ENCODE measurements at places on chromosomes 4 and X.

GRCh38 chrX:13334491-13334890 is 14.6 kb upstream of the ATXN3L start:
- DNase-seq, result no peak

- no peak for DNase-seq
These were observed 9.0 kb downstream of the USO1 start for GRCh38 chr4:75733369-75733768.

DNA sequence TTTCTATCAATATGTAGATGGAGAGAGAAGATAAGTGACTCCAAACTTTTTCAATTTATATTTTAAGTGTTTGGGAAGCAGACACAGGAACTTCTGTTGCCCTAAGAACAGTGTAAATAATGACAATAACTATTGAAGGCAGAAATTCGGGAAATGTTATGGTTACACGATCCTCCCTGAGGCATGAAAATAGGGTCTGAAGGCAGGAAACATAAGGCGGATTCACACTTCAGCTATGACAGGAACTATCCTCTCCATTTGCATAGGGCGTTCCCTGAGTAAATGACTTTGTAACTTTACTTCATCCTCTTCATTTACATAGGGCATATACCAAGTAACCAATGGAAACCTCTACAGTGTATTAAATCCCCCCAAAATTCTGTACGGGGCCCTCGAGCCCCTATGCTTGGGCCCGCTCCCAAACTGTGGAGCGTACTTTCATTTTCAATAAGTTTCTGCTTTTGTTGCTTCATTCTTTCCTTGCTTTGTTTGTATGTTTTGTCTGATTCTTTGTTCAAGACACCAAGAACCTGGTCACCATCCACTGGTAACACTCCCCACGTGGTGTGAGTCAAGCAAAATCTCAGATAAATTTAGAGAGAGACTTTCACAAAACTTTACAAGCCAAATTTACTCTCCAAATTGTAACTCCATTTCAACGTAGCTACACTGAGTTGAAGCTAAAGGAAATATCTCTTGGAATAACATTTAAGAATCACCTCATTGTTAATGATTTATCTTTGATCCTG is 2504.3 kb downstream of the ARAP2 start:
- no peak for DNase-seq

- DNase-seq, result no peak
These were observed 41.0 kb upstream of the PDLIM5 start for GRCh38 chr4:94410678-94411206.

GRCh38 chr4:94530073-94530472 is 78.3 kb downstream of the PDLIM5 start:
- no peak for DNase-seq

DNA sequence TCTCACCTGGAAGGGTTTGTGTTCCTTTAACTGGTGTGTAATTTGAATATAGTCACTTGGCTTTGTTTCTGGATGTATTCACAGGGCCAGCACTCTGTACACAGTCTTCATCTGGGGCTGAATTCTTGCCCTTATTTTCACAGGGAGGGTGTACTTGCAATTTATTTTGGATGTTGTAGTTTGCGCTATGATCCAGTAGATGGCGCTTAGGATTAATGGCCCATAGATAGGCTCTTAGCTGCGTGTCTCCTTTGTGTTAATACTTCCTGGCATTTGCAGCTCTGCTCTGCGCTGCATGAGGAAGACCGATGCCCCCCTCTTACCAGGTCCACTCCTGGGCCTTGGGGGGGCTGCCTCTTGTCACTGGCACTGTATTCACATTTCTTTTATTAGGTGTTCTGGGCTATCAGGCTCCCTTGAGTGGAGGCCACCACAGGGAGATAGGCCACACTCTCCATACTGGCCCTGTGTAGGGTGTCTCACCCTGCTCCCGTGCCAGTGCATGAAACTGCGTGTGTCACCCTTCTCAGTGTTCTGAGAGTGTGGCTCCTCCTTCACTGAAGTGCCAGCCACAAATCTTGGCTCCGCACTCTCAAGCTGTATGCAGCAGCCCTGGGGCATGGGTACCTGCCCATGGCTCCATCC is 562.2 kb downstream of the ZIC3 start:
- DNase-seq, result no peak

DNA sequence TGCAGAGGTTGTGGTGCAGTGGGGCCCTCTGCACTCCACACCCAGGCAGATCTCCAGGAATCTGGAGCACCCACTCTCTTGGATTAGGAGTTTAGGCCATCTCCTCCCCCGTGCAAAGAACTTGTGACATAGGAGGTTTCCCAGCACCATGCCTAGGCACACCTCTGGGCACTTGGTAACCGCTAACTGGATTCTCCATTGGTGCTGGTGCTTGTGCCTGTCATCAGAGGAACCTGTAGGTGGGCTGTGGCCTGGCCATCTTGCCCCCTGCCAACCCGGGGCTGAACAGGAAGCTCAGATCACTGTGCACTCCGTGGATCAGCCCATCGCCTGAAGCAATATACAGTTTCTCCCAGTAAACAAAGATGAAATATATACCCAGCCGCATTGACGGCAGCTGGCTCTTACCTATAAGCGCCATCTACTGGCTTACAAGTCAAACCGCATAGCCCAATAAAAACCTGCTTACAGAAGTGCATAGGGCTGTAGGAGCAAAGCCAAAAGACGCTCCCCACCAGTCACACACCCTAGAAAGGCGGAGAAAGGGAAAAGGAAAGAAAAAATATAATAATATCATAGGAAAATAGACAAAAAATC is 19.1 kb upstream of the TEX13B start:
- no peak for DNase-seq

- DNase-seq, result no peak
These were observed 1453.3 kb downstream of the PCDH18 start for GRCh38 chr4:136078976-136079375.

- DNase-seq, result no peak
These were observed 37.4 kb downstream of the CCKAR start for GRCh38 chr4:26452565-26453531.

GRCh38 chr4:35730414-35730813 is 513.9 kb downstream of the ARAP2 start:
- no peak for DNase-seq

GRCh38 chr4:178244785-178245184 is 802.5 kb upstream of the AGA start:
- no peak for DNase-seq

DNA sequence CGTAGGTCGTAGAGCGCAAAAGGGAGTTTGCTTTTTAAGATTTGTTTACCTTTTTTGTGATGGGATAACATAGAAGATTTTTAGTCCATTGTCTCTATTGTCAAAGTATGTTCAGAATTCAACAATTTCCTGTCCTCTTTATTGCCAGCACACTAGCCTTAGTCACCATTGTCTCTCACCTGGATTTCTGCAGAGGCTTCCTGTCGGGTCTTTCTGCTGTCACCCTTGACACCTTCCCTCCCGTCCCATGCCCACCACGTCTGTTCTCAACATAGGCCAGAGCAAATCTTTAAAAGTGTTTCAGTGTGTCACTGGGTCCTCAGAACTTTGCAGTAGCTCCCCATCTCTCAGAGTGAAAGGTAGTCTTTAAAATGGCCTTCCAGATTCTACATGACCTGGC is 323.9 kb downstream of the TENM3 start:
- no peak for DNase-seq

DNA sequence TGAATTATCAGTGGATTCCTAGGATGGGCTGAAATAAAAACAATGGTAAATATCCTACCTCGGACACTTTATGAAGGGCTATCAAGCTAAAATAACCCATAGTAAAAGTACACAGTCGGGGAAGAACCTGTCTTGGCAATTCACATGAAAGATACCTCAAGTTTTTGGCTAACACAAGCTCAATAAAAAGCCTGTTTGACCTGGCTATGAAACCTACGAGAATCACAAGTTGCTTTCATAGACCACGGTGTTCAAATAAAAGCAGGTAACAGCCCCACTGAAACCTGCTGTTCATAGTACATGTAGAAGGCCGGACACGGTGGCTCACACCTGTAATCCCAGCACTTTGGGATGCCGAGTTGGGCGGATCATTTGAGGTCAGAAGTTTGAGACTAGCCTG is 12.3 kb downstream of the RLIM start:
- DNase-seq, result no peak

- no peak for DNase-seq
These were observed 200.0 kb downstream of the TBCK start for GRCh38 chr4:106116025-106116424.

DNA sequence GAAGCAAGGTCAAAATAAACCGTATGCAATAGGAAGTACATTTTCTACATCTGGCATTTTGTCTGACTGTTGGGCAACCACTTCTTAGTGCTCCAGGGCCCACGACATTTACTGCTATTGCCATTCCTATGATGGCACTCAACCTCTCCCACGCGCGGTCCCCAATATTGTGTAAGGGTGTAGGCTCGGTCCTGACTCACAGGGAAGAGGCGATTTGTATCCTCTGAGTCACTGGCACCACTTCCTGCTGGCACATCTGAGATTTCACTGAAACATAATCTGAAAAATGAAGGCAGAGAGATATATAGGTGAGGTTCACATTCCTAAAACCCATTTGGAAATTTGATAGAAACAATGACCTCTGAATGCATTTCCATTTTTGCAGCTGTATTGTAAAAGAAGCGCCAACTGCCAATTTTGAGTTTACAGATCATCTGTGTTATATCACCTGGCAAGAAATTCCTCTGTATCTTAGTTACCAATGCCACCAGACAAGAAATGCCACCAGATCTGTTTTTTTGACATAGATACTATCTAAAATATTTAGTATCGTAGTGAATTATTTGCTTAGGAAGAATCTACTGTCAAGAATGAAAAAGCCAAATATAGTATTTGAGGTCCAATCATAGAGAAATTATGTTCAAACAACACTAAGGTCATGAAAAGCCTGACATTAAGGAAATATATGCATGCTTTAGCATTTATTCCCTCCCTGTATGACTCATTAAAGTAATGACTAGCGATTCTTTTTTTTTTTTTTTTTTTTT is 9.8 kb downstream of the EREG start:
- DNase-seq, result no peak

DNA sequence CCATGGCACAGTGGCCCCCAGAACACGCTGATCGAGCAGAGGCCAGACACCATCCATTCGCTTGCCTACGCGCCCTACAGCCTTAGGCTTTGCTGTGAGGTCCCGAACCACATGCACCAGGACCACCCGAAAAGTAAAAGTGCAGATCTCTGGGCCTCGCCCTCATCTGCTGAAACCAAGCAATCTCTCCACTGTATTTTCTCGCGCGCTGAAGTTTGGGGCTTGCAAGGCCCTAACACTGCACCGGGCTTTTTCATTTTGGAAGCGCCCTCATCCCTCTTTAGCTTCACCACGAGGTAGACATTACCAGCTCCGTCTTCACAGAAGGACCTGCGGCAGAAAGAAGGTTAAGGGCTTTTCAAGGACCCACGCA is 21.2 kb downstream of the NKX3-2 start:
- DNase-seq, result no peak

- DNase-seq, result no peak
These were observed 31.4 kb upstream of the ARSH start for GRCh38 chrX:2974961-2975360.

DNA sequence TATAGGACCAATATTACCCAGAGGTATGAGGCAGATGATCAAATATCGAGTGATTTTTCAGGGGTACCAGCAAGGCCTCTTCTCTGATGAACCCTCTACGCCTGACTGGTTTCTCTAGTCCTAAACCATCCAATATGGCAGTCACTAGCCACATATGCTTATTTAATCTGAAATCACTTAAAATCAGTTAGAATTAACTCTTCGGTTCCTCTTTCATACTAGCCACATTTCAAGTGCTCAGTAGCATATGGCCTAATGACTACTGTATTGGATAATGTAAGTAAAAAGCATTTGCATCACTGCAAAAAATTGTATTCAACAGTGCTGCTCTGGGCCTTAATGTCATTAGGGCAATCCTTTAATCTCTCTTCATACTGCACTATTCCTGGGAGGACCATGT is 4.4 kb upstream of the APBB2 start:
- DNase-seq, result no peak

GRCh38 chr4:98546910-98547594 is 111.4 kb downstream of the TSPAN5 start:
- no peak for DNase-seq

DNA sequence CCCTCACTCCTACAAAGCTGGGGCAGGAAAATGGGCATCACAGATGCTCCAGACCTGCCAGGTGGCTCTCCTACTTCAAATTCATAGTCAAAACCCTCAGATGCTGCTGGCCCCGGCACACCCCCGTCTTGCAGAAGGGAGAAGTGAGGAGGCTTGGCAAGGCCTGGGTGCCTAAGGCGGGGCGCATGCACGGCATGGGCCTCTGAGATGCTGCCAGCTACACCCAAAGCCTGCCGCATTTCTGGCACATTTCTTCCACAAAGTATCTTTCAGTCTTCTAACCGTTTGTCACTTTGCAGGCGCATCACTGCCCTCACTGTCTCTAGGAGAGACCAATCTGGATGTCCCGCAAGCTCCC is 19.6 kb downstream of the WDR1 start:
- no peak for DNase-seq

- no peak for DNase-seq
These were observed 1013.0 kb downstream of the STIM2 start for GRCh38 chr4:27873596-27873995.

DNA sequence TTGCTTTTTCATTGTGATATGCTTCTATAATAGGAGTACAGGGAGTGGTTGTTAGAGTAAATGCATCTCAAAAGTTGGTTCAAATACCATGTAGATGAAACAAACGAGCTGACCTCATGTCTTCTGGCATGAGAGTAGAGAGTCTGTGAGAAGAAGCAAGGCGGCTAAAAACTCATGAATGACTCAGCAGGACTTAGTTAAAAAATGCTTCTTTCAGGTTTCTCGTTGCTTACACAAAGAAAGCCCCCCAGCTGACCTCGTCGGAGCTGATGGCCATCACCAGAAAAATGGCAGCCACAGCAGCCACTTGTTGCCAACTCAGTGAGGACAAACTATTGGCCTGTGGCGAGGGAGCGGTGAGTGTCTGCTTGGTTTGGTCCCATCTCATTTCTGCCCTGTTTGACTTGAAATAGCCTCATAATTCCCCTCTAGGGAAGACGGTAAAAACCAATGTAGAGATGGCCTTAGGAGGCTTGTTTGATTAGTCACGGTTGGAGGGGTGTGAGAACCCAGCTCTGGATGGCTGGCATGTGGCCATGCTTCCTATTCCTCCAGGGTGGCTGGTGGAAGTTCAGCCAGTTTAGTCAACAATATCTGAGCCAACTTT is 14.5 kb downstream of the AFP start:
- no peak for DNase-seq

- DNase-seq, result no peak
These were observed 154.1 kb upstream of the FAM241A start for GRCh38 chr4:111991163-111991562.

All from stimulated activated CD8-positive, alpha-beta memory T cell treated with anti-CD3 and anti-CD28 coated beads, Interleukin-15, amount 100 ng/mL, for 48 hours (primary cell).